SW 1271 (cell line): ENCODE measurements at places on chromosomes 6 and 20.
A peak's percentile ranks its signal among the peaks of the same experiment; 100 is the strongest.

GRCh38 chr6:62615366-62616015, 329.5 kb upstream of the KHDRBS2 start:
- DNase-seq: no peak

GRCh38 chr6:7073082-7073820, 34.5 kb upstream of the RREB1 start:
- no peak for DNase-seq

- DNase-seq: no peak
Observed at GRCh38 chr20:1392443-1392692, 486 bp downstream of the FKBP1A start.

DNA sequence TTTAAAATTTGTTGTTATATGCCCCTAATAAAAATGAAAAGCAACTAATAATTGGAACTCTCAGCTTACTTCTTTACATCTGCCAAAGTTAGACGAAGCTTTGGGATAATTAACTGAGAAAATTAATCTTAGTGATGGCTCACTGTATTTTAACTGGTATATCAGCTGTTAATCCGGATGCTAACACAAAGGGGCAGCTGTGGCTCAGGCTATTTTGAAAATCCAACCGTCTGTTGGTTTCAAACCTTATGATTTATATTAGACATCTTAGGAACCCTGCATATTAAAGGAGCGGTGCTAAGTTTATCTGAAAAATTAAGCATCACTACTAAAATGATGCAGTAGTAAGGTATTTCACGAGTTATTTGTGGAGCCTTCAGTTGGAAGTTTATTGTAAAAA, 96.6 kb downstream of the AKAP7 start:
- DNase-seq: no peak

- no peak for DNase-seq
Observed at GRCh38 chr6:138493413-138493812, 5.9 kb downstream of the NHSL1 start.

GRCh38 chr6:92024110-92024509, 1395.2 kb downstream of the EPHA7 start:
- DNase-seq: no peak

GRCh38 chr6:76214546-76214945, 142.1 kb upstream of the IMPG1 start:
- DNase-seq: no peak

DNA sequence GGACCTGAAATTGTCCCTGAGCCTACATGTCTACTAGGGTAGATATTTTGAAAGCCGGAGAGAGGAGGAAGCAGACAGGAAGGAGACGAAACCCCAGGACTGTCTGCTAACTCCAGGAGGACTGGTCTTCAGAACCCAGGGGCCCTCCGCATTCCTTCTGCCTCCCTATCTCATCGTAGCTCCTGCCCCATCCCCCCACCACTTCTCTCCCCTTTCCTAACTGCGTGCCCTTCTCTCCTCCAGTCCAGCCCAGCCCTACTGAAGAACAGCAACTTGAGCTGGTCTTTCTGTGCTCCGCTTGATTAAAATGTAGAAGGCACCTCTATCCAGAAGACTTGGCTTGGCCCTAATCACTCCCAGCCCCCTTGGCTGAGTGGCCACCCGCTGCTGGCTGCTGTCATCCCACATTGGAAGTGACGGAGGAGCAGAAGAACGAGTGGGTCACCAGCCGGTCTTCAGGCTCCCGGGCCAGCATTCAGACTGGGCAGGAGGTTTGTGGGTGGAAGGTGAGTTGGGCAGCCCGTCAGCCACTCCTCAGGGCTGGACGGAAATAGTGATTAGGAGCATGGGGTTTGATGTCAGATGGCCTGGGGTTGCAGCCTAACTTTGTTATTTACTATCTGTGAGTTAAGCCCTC, 28.8 kb upstream of the ANGPT4 start:
- DNase-seq: no peak

DNA sequence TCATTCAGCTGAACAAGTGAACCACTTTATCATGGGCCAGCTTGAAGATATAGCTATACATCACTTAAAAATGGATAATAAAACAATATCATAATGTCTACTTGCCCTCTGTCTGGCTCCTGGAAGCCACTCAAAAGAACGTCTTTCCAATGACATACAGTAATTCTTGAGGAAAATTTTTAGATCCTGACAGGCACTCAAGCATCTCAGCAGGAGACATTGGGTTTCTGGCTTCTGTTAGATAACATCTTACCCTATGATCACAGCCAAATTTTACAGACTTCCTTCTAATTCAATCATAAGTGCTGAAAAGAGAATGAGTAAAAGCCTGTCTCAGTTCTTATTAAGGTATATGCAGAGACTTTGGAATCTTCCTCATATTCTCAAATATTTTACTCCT, 330 bp downstream of the CGA start:
- no peak for DNase-seq

GRCh38 chr20:884983-885952, 30.9 kb downstream of the ANGPT4 start:
- no peak for DNase-seq

- no peak for DNase-seq
Observed at GRCh38 chr20:8874437-8874836, 194.4 kb upstream of the PLCB4 start.

GRCh38 chr6:39037707-39038106, 10.9 kb upstream of the GLP1R start:
- DNase-seq: no peak

- no peak for DNase-seq
Observed at GRCh38 chr6:113331021-113331420, 526.1 kb upstream of the MARCKS start.

GRCh38 chr20:59939879-59940128, 301 bp downstream of the PPP1R3D start:
- no peak for DNase-seq

GRCh38 chr6:101722471-101722870, 329.0 kb downstream of the GRIK2 start:
- no peak for DNase-seq

DNA sequence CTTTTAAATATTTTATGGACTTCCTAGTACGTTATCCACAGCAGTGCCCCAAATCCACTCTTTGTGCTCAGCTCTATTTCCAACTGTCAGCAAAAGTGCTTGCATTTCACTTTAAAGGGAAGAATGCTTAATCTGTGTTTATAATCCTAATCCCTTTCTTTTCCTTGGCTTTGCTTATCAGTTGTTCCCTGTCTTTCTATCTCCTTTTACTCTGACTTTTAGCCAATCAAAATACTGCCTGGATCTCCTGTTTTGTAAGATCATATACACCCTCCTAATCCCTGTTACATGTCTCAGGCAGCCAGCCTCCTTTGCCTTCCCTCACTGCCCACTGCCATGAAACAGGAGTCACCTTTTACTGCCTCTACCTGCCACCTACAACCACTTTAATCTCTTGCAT, 102.9 kb downstream of the AIG1 start:
- no peak for DNase-seq

DNA sequence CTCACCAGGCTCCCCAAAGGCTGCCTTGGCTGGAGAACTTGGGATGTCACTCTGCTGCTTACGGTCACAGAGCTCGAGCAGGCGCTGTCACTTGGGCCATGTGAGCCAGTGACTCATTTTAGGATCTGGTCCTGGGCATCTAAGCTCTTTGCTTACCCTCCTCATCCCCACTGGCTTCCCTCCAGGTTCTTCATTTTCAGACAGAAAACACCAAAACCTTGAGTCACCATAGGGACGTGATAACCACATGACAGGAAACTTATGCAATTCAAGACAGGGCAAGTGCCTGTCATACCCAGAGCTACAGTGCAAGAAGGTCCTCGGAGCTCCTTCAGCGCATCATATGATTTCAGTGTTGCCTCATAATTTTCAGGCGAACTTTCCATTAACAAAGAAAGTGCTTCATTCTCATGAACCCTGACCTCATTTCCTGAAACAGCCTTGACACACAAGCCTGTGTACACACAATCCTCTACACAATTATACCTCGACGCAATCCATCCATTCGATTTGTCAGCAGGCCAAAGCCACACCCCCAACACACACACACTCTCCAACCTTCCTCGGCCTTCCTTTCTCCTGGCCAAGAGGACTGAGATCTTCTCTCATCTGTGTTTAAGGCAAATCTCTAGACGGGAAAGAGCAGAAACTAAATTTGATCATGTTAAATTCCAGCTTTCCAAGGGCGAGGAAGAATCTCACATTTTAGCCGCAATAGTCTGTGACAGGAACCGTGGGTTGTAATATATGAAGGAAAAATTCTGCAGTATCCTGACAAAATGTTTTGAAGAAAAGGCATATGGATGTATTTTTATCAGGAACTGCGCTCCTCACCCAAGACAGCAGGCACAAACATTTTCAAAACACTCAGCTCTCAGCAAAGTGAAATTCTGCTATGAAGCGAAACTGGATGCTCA, 25.3 kb downstream of the TBC1D7 start:
- peak; percentile 49 for DNase-seq

GRCh38 chr6:11280394-11280793, 47.9 kb upstream of the NEDD9 start:
- DNase-seq: no peak

GRCh38 chr6:168352096-168352495, 32.5 kb upstream of the DACT2 start:
- no peak for DNase-seq
